NCI-H2081 treated with DMSO at 0.1 percent for 48 hours (cell line): ENCODE measurements at places on chromosomes 2 and 18.

DNA sequence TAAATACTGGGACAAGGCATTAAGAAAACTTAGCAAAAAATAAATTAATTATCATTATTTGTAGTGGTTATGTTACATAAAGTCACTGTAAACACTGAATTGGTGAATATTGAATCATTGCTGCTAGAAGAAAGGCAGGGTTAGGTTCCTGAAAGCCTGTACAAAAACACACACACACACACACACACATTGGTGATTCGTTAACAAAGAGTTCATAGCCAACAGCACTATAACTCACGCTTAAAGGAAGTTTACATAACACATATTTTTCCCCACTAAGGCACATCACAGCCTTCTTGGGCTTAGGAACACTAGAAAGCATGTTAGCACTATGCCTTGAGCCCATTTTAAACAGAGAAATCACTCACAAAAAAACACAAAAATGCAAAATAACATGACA, 690.0 kb upstream of the PIK3C3 start:
- no peak for DNase-seq

- no peak for DNase-seq
These were observed 116.4 kb downstream of the CBLN2 start for GRCh38 chr18:72427721-72428120.

GRCh38 chr2:37456479-37456878, 112.0 kb downstream of the QPCT start:
- no peak for DNase-seq

- DNase-seq, result no peak
These were observed 973.0 kb upstream of the CHAC2 start for GRCh38 chr2:52794581-52794980.

DNA sequence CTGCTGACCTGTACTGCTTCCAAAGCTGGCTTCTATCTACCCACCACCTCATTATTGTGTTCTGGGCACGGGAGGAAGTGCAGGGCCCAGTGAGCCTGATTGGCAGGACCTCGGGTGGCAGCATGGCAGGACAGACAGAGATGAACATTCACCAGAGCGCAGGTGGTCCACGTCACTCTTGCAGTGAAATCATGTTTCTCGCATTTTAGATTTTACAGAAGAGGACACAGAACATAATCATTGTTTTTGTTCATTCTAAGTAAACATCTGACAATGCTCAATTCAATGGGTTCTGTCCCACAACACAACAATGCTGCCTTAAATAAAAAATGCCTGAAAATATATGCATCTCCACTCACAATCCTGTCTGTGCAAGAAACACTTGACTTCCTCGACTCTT, 11.5 kb upstream of the BIN1 start:
- DNase-seq, result no peak

GRCh38 chr18:36128907-36129299, 237 bp downstream of the SLC39A6 start:
- no peak for DNase-seq

DNA sequence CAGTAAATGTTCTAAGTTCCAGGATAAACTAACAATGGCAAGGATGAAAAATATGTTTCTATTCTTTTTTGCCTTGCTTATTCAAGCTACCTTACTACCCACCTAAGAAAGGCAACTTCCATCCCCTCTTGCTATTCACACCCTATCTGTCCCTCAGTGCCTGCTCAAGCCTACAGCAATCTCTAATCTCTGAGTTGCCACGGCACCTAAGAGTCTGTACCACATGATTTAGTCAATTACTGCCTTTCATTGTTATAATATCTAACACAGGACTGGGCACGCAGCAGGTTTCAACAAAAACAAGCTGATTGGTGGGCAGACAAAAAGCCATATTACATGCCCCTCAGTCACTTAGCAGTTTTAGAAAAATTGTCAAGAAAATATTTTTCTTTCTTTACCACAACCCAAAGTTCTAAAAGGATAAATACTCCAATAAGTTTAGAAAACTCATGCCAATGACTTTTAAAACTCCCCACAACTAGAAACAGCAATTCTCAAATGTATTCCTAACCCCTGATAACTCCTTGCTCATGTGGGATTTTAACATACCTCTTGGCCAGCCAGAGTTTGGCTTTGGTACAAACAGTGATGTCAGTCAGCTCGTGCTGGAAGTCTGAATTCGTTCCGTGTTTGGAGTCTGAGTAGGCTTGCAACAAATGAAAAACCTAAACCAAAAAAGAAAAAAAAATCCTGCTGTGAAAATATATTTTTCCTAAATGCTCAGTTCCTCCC, 117.3 kb upstream of the ZFP36L2 start:
- no peak for DNase-seq

GRCh38 chr2:181822097-181822496, 69.4 kb upstream of the ITPRID2 start:
- no peak for DNase-seq

DNA sequence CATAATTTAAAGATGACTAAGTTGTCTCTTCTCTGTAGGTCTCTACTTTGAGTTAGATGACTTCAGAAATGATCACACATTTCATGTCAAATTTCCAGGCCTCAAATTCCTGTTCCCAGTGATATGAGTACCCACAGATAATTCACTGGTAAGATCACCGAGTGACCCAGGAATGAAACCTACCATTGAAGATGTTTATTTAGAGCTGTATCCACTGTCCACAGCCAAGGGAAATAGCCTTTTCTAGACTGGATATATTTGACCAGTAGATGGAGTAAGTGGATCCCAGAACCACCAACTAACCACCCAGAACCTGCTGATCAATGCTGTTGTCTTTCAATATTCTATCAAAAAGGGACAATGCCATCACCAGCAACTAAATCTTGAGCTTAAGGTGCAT, 238.8 kb downstream of the SLC8A1 start:
- DNase-seq, result no peak

DNA sequence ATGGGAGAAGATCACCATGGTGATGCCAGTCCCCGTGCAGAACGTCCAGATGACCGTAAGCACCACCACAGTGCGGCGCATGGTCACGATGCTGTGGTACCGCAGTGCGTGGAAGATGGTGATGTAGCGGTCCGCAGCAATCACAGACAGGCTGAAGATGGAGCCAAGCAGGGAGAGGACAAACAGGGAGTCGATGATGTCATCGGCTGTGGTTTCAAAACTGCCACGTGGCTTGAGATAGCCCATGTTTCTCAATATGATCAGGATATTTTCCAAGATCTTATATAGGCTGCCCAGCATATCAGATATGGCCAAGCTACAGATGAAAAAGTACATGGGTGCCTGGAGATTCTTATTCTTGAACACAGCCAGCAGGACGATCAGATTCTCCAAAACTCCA, 30.3 kb downstream of the MC2R start:
- no peak for DNase-seq

GRCh38 chr18:59769129-59769865, 72.1 kb upstream of the CCBE1 start:
- no peak for DNase-seq

DNA sequence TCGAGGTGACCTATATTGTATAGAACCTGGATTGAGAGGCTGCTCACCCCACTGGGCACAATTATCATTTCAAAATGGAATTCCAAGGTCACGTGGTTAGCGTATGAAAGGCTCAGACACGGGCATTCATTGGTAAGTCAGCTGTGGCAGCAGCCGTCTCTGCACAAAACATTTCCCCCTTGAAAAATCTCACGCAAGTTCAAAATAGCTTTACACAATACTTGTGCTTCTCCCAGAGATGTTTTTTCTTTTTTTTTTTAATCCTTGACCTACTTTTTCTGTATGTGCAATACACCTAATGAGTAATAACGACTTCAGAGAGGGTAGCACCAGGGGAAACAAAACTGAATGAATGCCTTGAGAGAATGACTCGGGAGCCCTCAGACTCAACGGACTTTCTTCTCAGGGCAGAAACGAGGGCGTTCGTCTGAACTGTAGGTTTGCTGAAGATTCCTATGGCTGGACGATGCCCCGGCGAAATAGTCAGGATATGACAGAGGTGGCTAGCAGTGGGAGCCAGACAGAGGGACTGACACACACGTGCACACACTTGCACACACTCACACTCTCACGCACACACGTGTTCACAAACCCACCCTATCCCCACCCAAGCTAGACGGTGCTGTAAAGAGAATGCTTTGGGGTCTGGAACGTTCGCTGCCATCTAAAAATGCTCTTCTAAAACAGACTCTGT, 77.8 kb downstream of the PDCL3 start:
- DNase-seq, result no peak

- no peak for DNase-seq
These were observed 475.3 kb downstream of the ARHGAP15 start for GRCh38 chr2:143604566-143604959.

DNA sequence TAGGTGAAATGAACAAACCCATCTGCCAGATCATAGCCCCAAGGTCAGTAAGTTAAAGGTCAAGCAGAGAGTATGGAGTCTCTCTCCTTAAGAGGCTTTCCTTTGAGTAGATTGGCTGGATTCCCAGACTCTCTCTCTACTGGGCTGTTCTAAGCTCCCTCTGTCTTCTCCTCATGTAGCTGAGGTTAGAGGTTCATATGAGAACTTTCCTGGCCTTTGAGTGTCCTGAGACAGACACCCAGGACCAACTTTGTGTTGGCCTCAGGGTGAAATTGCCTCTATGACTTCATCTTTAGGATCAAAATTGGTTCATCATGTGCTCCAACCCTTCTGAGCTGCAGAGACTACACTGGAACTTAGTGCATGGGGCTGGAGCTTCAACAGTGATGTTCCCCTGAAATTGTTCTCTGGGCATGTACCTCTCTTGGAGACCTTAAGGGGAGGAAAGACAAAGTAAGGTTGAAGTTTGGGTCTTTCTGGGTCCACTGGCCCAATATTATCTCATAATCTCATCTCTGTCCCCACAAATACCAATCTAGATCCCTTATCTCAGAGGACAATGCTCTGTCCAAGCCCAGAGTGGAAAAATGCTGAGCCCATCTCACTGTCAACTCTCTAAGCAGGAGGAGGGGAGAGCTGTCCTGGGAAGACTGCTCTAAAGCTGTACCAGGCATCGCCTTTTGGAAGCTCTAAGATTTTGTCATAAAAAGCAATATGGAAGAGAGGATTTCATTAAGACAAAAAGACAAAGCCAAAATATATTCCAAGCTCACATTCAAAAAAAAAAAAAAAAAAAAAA, 177.3 kb upstream of the ARL4C start:
- no peak for DNase-seq

DNA sequence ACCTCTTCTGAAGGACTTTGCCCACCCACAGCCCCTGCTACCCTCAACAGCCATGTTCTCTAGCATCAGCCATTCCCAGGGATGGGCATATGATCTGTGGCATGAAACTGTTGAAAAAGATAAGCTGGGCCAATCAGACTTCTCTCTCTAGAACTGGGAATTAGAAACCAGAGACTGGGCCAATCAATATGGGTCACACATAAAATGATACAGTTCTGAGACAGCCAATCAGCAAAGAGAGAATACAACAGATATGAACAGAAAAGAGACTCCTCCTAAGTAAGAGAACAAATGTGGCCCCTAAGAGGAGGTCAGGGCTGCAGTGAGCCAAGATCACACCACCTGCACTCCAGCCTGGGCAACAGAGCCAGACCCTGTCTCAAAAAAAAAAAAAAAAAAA, 2.1 kb downstream of the KIDINS220 start:
- DNase-seq, result no peak

GRCh38 chr2:96859681-96860064, 1.9 kb upstream of the ANKRD39 start:
- DNase-seq, result no peak
